ENCODE measurements at places on chromosomes 4 and X.

GRCh38 chr4:174537634-174538033, 15.3 kb upstream of the HPGD start:
- DNase-seq: no peak

- no peak for DNase-seq
These were observed 1.2 kb downstream of the CYBB start for GRCh38 chrX:37781081-37781480.

GRCh38 chr4:20279381-20279780, 27.7 kb downstream of the SLIT2 start:
- no peak for DNase-seq

DNA sequence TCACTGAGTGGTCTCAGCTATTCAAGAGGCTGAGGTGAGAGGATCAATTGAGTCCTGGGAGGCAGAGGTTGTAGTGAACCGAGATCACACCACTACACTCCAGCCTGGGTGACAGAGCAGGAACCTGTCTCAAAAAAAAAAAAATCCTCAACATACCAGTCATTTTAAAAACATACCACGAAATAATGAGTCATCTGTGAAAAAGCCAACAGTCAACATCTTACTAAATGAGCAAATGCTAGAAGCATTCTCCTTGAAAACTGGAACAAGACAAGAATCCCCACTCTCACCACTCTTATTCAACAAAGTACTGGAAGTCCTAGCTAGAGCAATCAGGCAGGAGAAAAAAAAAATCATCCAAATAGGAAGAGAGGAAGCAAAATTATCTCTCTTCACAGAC, 104.0 kb upstream of the ARHGEF9 start:
- DNase-seq: no peak

- no peak for DNase-seq
These were observed 73.1 kb downstream of the PACRGL start for GRCh38 chr4:20773144-20773997.

GRCh38 chr4:20652226-20652885, 47.9 kb upstream of the PACRGL start:
- DNase-seq: no peak

DNA sequence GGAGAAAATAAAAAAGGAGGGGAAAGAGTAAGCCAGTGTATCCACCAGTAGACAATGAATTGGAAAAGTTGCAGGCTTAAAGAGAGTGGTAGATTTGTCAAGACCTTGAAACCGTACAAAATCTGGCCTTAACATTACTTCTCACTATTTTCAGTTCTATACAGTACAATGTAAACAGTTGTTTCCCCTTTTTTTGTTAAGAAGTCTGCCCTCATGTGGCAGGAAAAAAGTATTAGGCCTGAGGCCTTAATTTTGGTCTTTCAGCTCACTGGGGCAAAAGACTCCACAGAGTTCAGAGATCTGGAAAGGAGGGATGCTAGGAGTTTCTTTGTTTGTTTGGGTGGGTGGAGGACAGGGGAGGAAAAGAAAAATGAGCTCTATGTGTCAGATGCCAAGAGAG, 92.8 kb upstream of the CCDC160 start:
- DNase-seq: no peak

DNA sequence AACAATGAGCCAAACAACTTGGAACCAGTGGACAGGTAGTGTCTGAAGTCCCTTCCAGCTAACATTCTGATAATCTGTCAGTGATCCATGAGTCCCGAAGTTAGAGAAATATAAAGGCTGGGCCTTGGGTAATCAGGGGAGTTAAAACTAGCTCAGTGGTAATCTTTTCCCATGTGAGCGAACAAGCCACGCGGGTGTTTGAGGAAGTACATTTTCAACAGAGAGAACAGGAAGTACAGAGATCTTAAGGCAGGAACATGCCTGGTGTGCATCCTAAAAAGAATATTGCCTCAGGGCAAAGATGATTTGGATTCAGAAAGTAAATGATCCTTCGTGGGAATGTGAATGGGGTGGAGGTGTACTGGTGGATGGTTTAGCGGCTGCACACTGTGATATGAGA, 42.9 kb downstream of the FNIP2 start:
- no peak for DNase-seq

DNA sequence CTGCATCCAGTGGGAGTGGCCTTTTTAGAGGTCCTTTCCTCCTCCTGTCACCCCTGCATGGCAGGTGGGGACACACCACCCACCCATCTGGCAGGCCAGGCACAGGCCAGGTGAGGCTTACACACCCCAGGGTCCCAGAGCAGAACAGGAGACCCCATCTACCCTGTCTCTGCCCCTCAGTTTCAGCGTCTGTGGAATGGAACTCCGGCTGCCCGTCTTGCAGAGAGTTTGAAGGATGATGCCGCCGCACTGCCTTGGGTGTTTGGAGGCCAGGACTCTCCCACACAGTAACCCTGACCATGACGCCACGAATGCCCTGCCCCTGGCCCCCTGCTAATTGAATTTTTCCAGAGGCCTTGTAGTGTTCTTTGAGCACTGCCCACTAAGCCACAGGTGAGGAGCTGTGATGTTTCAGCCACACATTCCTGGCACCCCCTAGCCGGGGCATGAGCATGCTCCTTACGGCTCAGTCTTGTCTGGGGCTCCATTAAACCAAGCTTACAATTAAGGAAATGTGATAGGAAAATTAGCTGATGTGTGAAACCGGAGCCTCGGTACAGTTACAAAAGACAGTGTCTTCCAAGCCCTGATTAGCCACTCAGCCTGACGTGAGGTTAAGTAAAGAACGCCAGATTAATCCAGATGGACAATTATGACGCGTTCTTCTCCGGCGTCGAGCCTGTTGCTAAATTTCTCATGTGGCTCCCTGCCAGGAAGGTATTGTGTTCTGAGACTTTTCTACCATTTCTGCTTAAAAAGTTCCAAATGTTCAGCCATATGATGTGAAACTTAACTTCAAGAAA, 39.3 kb downstream of the HMX1 start:
- DNase-seq: no peak

GRCh38 chr4:114600672-114601071, 2.1 kb downstream of the UGT8 start:
- no peak for DNase-seq

DNA sequence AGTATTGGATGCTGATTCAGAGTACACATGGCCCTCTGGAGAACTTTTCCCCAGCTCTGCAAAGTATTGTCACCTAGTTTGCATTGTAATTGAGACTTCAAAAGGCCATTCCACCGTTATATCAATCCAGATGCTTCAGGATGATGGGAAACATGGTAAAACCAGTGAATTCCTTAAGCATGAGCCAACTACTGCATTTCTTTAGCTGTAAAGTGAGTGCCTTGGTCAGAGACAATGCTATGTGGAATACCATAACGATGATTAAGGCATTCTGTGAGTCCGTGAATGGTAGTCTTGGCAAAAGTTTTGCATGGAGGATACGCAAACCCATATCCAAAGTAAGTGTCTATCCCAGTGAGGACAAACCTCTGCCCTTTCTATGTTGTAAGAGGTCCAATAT, 355.2 kb downstream of the DCAF12L2 start:
- DNase-seq: no peak

DNA sequence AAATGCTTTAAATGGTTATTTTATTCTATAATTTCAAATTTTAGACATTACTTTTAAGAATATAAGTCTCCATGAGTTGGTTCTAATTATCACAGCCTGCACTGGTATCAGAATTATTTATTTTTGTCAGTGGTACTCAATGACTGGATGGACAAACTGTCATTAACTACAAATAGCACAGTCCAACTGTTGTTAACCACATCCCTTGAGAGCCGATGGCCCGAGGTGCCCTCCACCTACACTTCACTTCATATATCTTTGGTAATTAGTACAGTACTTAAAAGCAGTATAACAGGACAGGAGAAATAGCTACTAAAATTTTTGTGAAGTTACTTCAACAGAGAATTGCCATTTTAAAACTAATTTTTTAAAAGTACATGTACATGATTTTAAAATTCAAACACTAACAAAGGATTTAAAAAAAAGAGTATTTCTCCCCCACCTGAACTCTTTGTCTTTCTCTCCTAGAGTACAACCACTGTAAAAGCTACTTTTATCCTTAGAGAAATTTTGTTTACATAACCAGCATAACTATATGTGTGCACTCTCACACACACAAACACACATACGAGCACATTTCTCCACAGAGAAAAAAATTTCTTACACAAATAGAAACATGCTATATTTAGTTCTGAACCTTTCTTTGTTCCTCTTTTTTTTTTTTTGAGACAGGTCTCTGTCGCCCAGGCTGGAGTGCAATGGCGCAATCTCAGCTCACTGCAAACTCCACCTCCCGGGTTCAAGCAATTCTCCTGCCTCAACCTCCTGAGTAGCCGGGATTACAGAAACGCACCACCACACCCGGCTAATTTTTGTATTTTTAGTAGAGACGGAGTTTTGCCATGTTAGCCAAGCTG, 6.5 kb downstream of the TIFA start:
- no peak for DNase-seq

- DNase-seq: no peak
These were observed 28.2 kb downstream of the ARSJ start for GRCh38 chr4:113951263-113951662.

GRCh38 chr4:36140421-36140820, 103.9 kb downstream of the ARAP2 start:
- DNase-seq: no peak

DNA sequence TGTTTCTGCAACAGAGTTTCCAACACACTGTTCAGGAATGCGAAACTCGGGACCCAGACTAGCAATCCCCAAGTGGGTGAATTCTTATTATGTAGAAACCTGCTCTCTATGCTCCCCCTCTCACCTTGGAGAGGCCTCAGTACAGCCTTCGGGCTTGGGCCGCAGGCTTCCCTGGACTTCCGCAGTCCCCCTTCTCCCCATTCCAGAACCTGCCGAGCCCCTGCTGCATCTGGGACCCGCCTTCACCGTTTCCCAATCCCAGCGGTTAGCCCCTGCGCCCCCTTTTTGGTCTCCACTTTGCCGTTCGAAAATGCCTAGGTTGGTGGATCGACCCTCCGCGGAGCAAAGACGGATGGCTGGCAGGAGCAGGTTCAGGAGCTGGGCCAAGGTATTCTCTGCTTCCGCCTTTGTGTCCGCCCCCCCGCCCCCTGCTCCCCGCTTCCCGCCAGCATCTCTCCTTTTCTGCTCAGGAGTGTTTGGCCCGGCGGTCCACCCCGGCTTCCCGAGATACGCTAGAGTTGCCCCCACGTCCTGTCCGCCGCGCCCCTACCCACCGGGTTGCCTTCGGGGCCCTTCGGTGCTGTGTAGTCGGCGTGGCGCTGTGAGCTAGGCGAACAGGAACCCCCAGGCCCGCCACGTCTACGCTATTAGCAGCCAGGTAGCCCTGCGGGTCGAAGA, 11.5 kb downstream of the HAND2 start:
- DNase-seq: no peak

- DNase-seq: no peak
These were observed 1.4 kb downstream of the GRK4 start for GRCh38 chr4:2964706-2965258.

DNA sequence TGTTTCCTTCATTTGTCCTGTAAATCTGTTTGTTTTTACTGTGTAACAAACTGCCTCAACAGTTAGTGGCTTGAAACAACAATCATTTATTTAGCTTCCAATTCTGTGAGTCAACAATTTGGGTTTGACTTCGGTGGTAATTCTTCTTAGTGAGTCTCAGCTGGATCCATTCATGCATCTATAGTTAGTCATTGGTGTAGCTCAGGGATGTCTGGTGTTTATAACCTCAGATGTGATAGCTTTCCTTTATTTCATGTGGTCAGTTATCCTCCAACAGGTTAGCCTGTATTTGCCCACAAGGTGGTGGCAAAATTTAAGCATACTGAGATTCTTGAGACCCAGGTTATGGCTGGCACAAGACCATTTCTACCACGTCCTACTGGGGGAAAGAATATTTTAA, 1267.2 kb downstream of the RAPGEF2 start:
- no peak for DNase-seq

GRCh38 chr4:575281-576141, 584 bp downstream of the TMEM271 start:
- no peak for DNase-seq

- DNase-seq: no peak
These were observed 31.3 kb upstream of the ETNPPL start for GRCh38 chr4:108794136-108794535.

GRCh38 chrX:100487795-100488194, 77.7 kb upstream of the PCDH19 start:
- no peak for DNase-seq

DNA sequence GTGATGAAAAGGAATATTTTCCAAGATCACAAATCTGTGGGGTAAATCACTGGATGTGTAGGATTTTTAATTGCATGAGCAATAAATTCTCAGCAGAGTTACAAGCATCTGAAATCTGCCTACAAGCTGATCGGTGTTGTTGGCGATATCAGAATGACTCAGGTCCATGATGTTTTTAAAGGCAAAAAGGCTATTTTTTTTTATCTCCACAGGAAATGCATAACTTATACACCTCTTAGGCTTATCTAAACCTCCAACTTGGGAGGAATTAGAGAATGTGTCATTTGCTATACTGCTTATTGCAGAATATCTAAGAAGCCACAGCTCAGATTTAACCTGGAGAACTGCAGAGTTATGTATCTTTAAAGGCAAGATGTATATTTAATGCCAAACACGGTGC, 61.6 kb downstream of the KIT start:
- DNase-seq: no peak

- DNase-seq: no peak
These were observed 8.5 kb downstream of the FRAS1 start for GRCh38 chr4:78065508-78066192.

- no peak for DNase-seq
These were observed 62.9 kb upstream of the SMAD1 start for GRCh38 chr4:145418739-145419138.

- no peak for DNase-seq
These were observed 26.8 kb upstream of the FMR1 start for GRCh38 chrX:147884958-147885357.

GRCh38 chr4:12844141-12844540, 640.0 kb downstream of the RAB28 start:
- DNase-seq: no peak

DNA sequence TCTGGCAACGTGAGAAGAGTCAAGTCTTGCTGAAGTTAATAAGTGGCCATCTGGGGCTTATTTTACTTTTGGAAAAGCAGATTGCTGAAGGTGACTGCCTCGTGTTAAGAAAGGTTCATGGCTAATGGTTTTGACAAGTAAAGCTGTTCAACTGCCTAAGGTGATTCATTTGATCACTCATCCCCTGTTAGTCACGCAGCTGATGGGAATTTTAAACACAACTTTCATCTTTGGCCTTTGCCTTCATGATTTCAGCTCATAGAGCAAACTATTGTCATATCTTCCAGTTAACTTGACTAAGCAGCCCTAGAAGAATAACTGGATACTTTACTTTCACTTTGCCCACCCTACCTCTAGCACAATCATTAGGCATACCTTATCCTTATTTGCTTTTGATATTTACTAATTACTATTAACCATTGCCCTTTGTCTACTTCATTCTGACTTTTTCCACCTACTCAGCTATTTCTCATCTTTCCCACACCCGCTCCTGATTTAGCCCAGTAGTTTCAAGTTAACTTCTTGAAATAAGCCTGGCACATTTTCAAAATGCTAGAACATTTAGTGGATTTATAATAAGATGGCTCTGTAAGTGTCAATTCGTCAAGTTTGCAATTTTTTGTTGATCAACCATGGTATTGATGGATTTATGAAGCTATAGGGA, 170.6 kb upstream of the S100G start:
- DNase-seq: no peak

GRCh38 chr4:169899295-169899694, 126.9 kb downstream of the MFAP3L start:
- no peak for DNase-seq

- no peak for DNase-seq
These were observed 442.0 kb upstream of the ADGRL3 start for GRCh38 chr4:60757986-60758680.

All from stimulated activated CD4-positive, alpha-beta T cell treated with anti-CD3 and anti-CD28 coated beads, TNF-alpha, amount 100 ng/mL, for 1 hour (primary cell).